Activated gamma-delta T cell treated with Interleukin-2 at 50 U/mL for 16 hours (primary cell): ENCODE measurements at places on chromosomes 6 and 20.

DNA sequence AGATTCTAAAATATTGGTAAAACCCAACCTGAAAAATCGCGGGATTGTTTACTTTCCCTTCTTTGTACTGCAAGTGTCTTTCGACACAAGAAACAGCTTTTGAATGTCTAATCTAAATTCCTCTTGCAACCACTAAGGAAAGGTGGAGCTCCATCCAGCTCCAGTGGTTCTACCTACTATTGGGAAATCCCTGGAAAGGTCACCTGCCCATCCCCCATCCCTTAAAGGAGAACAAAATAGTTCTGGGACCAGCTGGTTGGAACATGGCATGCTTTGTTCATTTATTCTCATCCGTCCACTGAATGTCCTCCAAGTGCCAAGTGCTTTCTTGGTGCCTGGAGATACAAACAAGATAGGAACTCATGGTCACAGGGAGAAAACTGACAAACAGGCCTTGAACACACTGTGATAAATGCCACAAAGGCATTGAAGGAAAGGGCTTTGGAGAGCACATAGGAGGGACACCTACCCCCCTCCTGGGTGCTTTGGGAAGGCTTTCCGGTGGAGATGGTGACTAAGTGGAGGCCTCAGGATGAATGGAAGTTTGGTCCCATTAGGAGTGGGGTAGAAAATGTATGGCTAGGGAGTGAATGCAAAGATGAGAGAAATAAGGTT, 2.3 kb upstream of the CITED2 start:
- no peak for DNase-seq

DNA sequence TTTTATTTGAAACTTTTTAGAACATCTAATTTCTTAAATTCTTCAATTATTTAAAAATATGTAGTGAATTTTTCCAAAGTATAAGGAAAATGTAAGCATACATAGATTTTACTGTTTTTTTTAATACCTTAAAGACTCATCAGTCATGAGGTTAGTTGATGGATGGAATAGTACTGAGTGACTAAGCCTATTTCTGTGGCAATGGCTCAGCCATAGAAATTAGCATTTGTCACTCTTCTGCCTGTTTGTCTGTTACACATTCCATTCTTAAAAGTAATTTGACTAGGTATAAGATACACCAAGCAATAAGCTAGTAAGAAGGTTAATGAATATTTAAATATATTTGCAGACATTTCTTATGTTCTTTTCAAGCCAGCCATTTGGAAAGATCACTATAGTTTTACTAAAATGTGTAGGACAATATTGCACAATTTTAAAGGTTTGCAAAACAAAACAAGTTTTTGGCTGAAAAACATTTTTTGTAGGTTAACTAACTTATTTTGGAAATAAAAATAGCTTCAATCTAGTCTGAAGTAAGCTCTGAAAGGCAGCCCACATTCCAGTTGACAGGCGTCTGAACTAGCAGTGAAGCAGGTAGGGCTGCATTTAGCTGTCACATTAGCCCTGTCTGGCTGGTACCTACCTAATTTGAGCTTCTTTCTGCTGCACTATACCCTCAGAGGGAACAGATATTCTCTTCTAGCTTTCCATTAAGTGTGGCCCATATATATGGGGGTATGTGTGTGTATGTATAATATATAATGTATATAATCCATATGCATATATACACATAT, 385.7 kb downstream of the GRIK2 start:
- no peak for DNase-seq

DNA sequence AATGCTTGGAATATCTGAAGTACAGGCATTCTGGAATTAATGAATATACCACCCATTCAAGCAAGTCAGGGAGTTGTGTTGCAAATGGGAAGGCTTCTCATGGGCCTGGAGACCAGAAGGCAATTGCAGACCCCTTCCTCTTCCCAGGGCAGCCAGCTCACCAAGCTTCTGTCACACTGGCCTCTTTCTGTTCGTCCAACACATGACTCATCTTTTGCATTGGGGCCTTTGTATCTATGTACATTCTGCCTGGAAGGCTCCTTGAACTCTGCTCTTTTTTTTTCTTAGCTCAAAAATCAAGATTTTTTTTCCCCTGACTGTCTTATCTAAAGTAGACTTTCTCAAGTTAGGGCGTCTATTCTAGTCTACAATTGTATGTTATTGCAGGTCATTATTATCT, 132.9 kb upstream of the MYLIP start:
- DNase-seq = no peak

DNA sequence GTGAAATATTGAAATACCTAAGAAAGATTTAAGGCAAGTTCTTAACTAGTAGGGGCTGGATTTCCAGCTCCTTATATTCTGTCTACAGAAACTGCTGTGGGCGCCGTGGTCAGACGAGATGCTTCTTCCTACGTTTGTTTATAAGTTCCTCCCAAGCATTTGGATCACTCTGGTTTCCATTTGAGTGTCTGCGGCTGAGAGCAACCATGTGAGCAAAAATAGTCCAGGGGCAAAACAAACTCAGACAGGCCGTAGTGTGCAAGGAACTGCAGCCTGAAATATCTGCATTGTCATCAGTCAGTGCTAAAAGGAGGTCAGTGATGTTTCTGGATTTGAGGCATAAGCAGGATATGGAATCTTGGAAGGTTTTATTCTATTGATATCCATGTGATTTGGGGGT, 485.9 kb upstream of the JAG1 start:
- DNase-seq = no peak

- DNase-seq = no peak
These were observed 21.9 kb upstream of the CDH22 start for GRCh38 chr20:46330072-46330763.

GRCh38 chr20:16292226-16292880, 280.9 kb downstream of the KIF16B start:
- DNase-seq = no peak

DNA sequence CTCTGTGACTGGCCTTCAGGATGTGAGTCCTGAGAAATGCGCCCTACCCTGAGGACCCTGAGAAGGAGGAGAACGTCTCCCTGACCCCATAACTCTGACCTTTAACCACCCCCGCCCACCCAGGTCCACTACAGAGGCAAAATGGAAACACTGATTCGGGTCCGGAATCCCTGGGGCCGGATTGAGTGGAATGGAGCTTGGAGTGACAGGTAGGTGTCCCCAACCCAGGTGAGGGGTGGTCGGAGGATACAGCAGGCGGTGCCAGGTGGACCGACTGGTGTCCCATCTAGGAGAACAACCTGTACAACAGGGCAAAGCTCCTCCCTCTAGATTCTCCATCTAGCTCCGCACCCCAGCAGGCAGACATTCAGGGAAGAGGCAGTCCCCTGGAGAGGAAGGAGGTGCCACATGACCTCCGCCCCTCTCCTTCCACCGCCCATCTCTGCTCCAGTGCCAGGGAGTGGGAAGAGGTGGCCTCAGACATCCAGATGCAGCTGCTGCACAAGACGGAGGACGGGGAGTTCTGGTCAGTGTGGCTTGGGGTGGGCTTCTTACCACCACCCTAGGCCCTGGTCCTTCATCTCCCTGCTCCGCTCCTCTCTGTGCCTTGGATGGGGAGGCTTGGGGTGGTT, 17.6 kb downstream of the CAPN11 start:
- DNase-seq = no peak

DNA sequence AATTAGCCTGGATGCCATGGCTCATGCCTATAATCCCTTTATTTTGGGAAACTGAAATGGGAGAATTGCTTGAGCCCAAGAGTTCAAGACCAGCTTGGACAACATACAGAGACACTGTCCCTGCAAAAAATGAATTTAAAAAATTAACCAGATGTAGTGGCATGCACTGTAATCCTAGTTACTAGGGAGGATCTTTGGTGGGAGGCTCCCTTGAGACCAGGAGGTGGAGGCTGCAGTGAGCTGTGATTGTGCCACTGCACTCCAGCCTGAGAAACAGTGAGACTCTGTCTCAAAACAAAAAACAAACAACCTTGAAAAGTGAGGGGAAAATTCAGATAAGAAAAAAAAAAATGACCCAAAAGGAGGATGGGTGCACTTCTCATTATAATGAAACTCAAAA, 23.4 kb downstream of the CAP2 start:
- no peak for DNase-seq

GRCh38 chr20:49845060-49845459, 32.4 kb downstream of the SLC9A8 start:
- DNase-seq = no peak

DNA sequence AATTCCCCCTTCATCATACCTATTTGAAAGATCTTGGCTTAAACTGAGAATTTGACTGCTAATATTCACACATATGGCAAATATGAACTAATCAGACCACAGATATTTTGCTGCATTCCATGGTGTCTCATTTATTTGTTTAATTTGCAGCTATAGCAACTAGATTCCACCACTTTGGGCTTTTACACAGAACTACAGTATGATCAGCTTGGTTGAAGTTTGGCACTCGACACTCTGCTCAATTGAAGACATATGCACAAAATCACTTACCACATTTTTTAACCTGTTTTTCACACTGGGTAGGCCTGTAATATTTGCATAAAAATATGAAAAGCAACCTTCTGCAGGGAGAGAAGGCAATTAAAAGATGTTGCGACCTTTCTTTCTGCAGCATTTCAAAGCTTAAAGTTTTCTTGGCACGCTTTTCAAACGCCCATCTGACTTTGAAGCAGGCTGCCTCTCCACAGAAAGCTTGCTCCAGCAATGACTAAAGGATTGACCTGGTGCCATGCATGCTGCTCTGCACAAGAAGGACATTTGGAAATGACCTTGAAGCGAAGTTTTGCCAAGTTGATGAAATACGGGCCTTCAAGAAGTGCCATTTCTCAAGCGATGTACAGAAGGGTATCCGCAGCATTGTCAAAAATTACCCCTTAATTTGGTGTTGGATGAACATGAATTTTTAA, 126.7 kb downstream of the AIG1 start:
- no peak for DNase-seq

GRCh38 chr6:72739368-72739779, 117.5 kb downstream of the KCNQ5 start:
- no peak for DNase-seq
